ENCODE measurements at places on chromosomes 12 and 14. TPM values are rescaled to one million over a fixed set of nuclear protein-coding genes. Genes with fewer than 3 reads are reported as not detected.

HOXC9 gene
- total RNA-seq = 11.1 TPM

INHBC gene
- total RNA-seq = 0.05 TPM

MMP17 gene
- 10.2 TPM for total RNA-seq

TMX1 gene
- total RNA-seq = 40.4 TPM

EXOC3L4 gene
- 1.1 TPM for total RNA-seq

KLHDC1 gene
- total RNA-seq = 0.17 TPM

TAMALIN gene
- 0.53 TPM for total RNA-seq

IRF2BPL gene
- total RNA-seq = 23.0 TPM

OTOGL gene
- total RNA-seq = not detected

COX14 gene
- 86.9 TPM for total RNA-seq

KRT5 gene
- total RNA-seq = 0.09 TPM

PTPRQ gene
- total RNA-seq = 0.03 TPM

TCTN1 gene
- 33.2 TPM for total RNA-seq

ANKRD33 gene
- total RNA-seq = 0.12 TPM

CCND2 gene
- total RNA-seq = not detected

ADAM21 gene
- total RNA-seq = not detected

HOXC12 gene
- not detected for total RNA-seq

SLC38A4 gene
- total RNA-seq = not detected

RTL1 gene
- 0.26 TPM for total RNA-seq

IL22 gene
- not detected for total RNA-seq

CD4 gene
- not detected for total RNA-seq

CRIP1 gene
- total RNA-seq = 1,965 TPM

LRP1-AS gene
- not detected for total RNA-seq

SERPINA1 gene
- 0.67 TPM for total RNA-seq

SLC16A7 gene
- total RNA-seq = 0.20 TPM

B4GALNT1 gene
- 53.0 TPM for total RNA-seq

ALX1 gene
- 6.7 TPM for total RNA-seq

SRSF9 gene
- total RNA-seq = 225 TPM

MAP3K9 gene
- total RNA-seq = 3.8 TPM

RNASE3 gene
- not detected for total RNA-seq

GALNT4 gene
- 4.8 TPM for total RNA-seq

PTGER2 gene
- 1.6 TPM for total RNA-seq

P2RX2 gene
- total RNA-seq = not detected

CLEC2D gene
- total RNA-seq = 0.53 TPM

C12orf56 gene
- 0.03 TPM for total RNA-seq

ADGRD1 gene
- total RNA-seq = 0.56 TPM

PLEKHG7 gene
- 0.06 TPM for total RNA-seq

LRP1 gene
- total RNA-seq = 17.1 TPM

OAS2 gene
- total RNA-seq = 0.21 TPM

KLRF1 gene
- total RNA-seq = not detected

MMP14 gene
- 0.51 TPM for total RNA-seq

CEP83 gene
- total RNA-seq = 8.9 TPM

HOXC4 gene
- total RNA-seq = 4.3 TPM

NEK9 gene
- total RNA-seq = 33.6 TPM

GRIN2B gene
- total RNA-seq = 4.6 TPM

LALBA gene
- not detected for total RNA-seq

NID2 gene
- total RNA-seq = 26.3 TPM

ANAPC5 gene
- total RNA-seq = 85.4 TPM

CNTN1 gene
- total RNA-seq = 60.2 TPM

VWF gene
- 0.10 TPM for total RNA-seq

KRT79 gene
- total RNA-seq = 0.05 TPM

CISTR gene
- not detected for total RNA-seq

TAS2R20 gene
- total RNA-seq = 0.07 TPM

MYO1H gene
- total RNA-seq = not detected
